Fibroblast of mammary gland (primary cell): ENCODE measurements at places on chromosomes 5 and 9.
A peak's percentile ranks its signal among the peaks of the same experiment; 100 is the strongest.

DNA sequence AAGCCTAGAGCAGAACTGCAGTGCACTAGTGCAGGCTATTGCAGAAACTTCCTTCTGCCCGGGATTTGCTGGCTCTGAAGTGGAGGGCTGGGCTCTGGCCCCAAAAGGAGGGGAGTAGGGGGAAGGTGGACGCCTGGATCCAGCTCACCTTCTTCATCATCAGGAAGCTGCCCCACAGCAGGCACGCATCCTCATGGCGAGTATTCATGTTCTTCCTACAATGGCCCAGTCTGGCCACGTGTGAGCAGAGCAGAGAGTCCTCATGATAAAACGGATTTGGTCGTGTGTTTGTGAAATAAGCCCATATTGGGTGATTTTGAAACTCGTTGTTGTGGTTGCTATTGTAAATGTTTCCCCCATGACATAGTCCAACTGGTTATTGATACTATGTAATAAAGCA lies 8.2 kb upstream of the GLIPR2 start:
- no peak for DNase-seq

- no peak for DNase-seq
These were observed 111.0 kb upstream of the SLC25A48 start for GRCh38 chr5:135723491-135723890.

DNA sequence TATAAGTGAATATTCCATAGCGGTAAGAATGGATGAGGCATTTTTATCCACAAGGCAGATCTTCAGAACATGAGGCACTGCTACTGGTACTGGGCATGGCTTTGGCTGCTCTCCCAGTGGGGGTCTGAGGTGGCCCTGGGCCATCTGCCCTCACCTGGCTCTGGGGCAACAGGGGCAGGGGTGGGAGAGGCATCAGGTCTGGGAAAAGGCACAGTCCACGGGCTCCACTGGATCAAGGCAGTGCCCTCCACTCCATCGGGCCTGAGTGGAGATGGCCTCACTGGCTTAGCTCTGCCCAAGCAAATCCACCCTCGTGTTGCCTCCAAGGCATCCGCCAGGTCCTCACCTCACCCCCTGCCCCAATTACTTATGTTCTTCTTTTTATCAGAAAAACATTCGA lies 10.9 kb upstream of the NKD2 start:
- DNase-seq: no peak

DNA sequence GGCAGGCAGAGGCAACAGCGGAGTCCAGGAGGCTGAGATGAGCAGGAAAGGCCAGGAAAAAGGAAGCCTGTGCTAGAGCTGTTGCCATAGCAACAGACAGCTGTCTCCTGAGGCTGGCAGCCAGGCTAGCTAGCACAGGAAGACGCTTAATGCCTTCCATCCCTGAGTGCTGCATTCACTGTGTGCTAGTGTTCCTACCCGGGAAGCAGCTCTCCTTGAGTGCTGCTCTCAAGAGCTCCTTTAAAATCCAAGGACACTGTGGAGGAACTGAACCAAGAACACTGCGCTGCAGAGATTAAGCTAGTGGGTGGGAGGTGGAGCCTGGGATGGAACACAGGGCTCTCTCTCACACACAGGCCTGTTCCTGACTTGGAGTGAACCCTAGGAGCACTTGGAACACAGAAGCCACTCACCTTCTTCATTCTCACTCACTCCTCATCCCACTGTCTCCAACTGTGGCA lies 53.5 kb upstream of the IL7R start:
- peak; percentile 72 for DNase-seq

DNA sequence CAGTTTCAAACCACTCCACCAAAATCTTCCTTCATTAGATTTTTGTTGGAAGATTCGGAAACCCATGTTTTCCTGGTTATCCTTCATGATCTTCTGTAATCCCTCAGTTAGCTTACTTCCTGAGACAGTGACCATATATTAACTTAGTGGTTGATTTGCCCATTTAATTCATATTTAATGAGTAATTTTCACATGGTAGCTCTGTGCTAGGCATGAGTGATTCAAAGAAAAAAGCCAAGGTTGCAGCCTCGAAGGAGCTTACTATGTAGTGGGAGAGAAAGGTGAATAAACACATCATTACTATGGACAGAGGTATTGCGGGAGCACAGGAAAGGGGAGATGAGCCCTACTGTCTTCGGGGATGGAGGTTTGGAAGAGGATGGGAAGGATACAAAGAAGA lies 158.5 kb downstream of the TLE1 start:
- DNase-seq: no peak

- peak; percentile 52 for DNase-seq
These were observed 1.6 kb downstream of the ZNF462 start for GRCh38 chr9:106864373-106865143.

GRCh38 chr5:154315196-154315595 lies 124.7 kb downstream of the GALNT10 start:
- DNase-seq: no peak
